ENCODE measurements at places on chromosomes 3 and 15.

GRCh38 chr15:71699977-71700376, 110.4 kb upstream of the NR2E3 start:
- H3K27ac ChIP-seq, result no peak overlapping the region
- H3K4me1 ChIP-seq, result no peaks in the 10 kb centered on the region
- peaks cover 22% of the 10 kb centered on the region for H3K27me3 ChIP-seq

- H3K36me3 ChIP-seq, result no peaks in the 10 kb centered on the region
- no peaks in the 10 kb centered on the region for H3K4me1 ChIP-seq
- H3K27ac ChIP-seq, result no peak overlapping the region
- DNase-seq, result no peak
- peaks cover 7% of the 10 kb centered on the region for H3K27me3 ChIP-seq
Observed at GRCh38 chr3:16607718-16608117, 2.5 kb upstream of the DAZL start.

GRCh38 chr15:65292938-65293518, 2.8 kb upstream of the RNU5A-1 start:
- H3K27ac ChIP-seq, result peak overlapping the region; percentile 58
- no peaks in the 10 kb centered on the region for H3K36me3 ChIP-seq
- no peak for DNase-seq
- peaks cover 43% of the 10 kb centered on the region for H3K4me1 ChIP-seq

- H3K4me1 ChIP-seq, result peaks cover 33% of the 10 kb centered on the region
- H3K36me3 ChIP-seq, result peaks cover 52% of the 10 kb centered on the region
- no peaks in the 10 kb centered on the region for H3K27me3 ChIP-seq
- no peak overlapping the region for H3K4me3 ChIP-seq
Observed at GRCh38 chr3:66396161-66396760, 104.6 kb downstream of the LRIG1 start.

GRCh38 chr3:51271172-51271571, 113.9 kb upstream of the MANF start:
- peaks cover 10% of the 10 kb centered on the region for H3K4me1 ChIP-seq
- peak overlapping the region; percentile 79 for H3K27ac ChIP-seq
- DNase-seq, result no peak
- no peaks in the 10 kb centered on the region for H3K27me3 ChIP-seq
- H3K36me3 ChIP-seq, result no peaks in the 10 kb centered on the region
- H3K4me3 ChIP-seq, result no peak overlapping the region

GRCh38 chr3:125433091-125433534, 58.0 kb upstream of the ZNF148 start:
- peaks cover 13% of the 10 kb centered on the region for H3K27me3 ChIP-seq
- H3K27ac ChIP-seq, result no peak overlapping the region
- H3K4me1 ChIP-seq, result no peaks in the 10 kb centered on the region
- no peak overlapping the region for H3K4me3 ChIP-seq
- H3K36me3 ChIP-seq, result no peaks in the 10 kb centered on the region
- no peak for DNase-seq

GRCh38 chr15:66847565-66847991, 145.5 kb downstream of the SMAD6 start:
- peaks cover 67% of the 10 kb centered on the region for H3K27me3 ChIP-seq
- peaks cover 7% of the 10 kb centered on the region for H3K4me1 ChIP-seq
- no peaks in the 10 kb centered on the region for H3K36me3 ChIP-seq
- DNase-seq, result no peak

GRCh38 chr3:129632556-129632955, 26.1 kb upstream of the PLXND1 start:
- H3K27ac ChIP-seq, result no peak overlapping the region
- H3K4me1 ChIP-seq, result peaks cover 6% of the 10 kb centered on the region
- no peak overlapping the region for H3K4me3 ChIP-seq
- H3K27me3 ChIP-seq, result peaks cover 38% of the 10 kb centered on the region
- no peaks in the 10 kb centered on the region for H3K36me3 ChIP-seq

Measured in activated naive CD4-positive, alpha-beta T cell treated with anti-CD3 and anti-CD28 coated beads, Interleukin-2, amount 10 ng/mL, durations not matched to agents 7 days and 5 days (primary cell).